ENCODE measurements at places on chromosomes 4 and X. TPM values are rescaled to one million over a fixed set of nuclear protein-coding genes. Genes with fewer than 3 reads are reported as not detected.

DNA sequence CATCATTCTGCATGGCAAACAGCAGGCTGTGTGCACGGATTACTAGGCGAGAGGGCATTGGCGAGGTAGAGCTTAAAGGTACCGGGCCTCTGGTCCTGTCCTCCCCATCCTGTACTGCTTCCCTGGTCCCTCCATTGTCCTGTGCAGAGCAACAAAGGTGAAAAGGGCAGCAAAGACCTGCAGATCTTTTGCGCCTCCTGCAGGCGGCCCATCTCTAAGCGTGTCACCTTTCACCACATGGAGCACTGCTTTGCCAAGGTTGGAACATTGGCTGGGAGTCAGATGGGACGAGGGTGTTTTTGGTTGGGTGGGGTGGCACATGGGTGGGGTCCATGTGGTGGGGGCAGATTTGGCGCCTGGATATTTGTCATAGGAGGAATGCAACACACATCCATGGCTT is 64.7 kb upstream of the UXT start:
- H3K27me3 ChIP-seq, result no peaks in the 10 kb centered on the region
- no peaks in the 10 kb centered on the region for H3K4me1 ChIP-seq
- H3K27ac ChIP-seq, result no peak overlapping the region
- H3K4me3 ChIP-seq, result no peak overlapping the region
- H3K36me3 ChIP-seq, result no peaks in the 10 kb centered on the region
- no peak for DNase-seq

Gene MFAP3L
- 0.50 TPM for total RNA-seq

Gene NAP1L2
- total RNA-seq, result 3.6 TPM

Gene BTC
- 3.1 TPM for total RNA-seq

GRCh38 chr4:38925492-38926413 is 58.1 kb downstream of the FAM114A1 start:
- no peak overlapping the region for H3K4me3 ChIP-seq
- peaks cover 16% of the 10 kb centered on the region for H3K36me3 ChIP-seq
- no peaks in the 10 kb centered on the region for H3K27me3 ChIP-seq
- no peak for DNase-seq
- no peaks in the 10 kb centered on the region for H3K4me1 ChIP-seq
- no peak overlapping the region for H3K27ac ChIP-seq

DNA sequence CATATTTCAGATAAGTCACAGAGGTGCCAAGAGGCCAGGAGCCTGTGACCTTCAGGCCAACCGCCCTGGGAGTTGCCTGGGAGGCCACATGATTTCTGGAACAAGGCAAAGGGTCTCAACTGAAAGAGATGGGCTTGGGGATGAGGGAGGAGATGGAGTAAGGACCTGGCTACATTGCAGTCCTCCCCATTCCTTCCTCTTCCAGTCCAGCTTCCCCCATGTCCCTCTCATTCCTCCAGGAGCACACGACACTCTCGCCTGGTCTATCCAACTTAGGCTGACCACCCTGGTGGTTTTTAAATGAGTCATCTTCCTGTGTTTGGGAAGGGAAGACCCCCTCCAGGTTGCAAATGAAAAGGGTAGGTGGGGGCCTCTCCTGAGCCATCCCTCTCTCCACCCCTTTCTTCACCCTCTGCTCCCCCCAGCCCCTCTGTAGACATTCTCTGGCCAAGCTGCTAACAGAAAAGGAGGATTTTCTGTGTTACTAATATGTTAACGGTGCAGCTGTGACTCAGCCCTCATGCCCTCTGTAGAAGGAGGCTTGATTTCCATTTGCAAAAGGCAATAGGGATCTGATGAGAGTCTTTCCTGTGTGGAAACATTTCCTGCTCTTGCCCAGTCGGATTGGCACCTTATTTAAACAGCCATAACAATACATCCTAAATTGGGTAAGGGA is 79.2 kb downstream of the RTL5 start:
- no peaks in the 10 kb centered on the region for H3K36me3 ChIP-seq
- peak; percentile 48 for DNase-seq
- no peak overlapping the region for H3K27ac ChIP-seq
- no peak overlapping the region for H3K4me3 ChIP-seq
- H3K27me3 ChIP-seq, result peaks cover 3% of the 10 kb centered on the region

GRCh38 chr4:148955564-148956297 is 513.5 kb upstream of the NR3C2 start:
- DNase-seq, result no peak
- H3K4me1 ChIP-seq, result no peaks in the 10 kb centered on the region
- no peak overlapping the region for H3K27ac ChIP-seq

GRCh38 chrX:130793975-130794374 is 109.0 kb downstream of the ENOX2 start:
- no peak overlapping the region for H3K4me3 ChIP-seq
- no peak overlapping the region for H3K27ac ChIP-seq
- H3K36me3 ChIP-seq, result no peaks in the 10 kb centered on the region
- no peaks in the 10 kb centered on the region for H3K27me3 ChIP-seq

GRCh38 chr4:119543779-119544178 is 84.8 kb downstream of the PDE5A start:
- H3K4me3 ChIP-seq, result no peak overlapping the region
- peaks cover 14% of the 10 kb centered on the region for H3K36me3 ChIP-seq
- no peak overlapping the region for H3K27ac ChIP-seq
- H3K4me1 ChIP-seq, result no peaks in the 10 kb centered on the region
- H3K27me3 ChIP-seq, result no peaks in the 10 kb centered on the region

DNA sequence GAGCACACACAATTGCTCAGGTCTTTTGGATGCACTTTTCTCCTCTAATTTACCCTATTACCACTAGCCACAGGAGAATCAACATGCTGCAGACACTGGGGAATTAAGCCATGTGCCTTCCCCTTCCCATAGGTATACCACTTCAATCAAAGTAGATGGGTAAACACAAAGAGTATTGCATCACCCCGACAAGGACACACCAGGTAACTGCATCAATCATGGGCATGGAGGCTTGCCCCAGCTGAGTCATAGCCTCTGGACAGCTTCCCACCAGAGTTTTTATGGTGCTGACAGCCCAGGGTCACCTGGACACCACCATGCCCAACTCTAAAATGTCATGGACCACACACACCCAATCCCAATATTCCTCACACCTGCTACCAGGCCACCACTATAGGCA is 197.2 kb upstream of the AR start:
- H3K27me3 ChIP-seq, result no peaks in the 10 kb centered on the region
- H3K4me3 ChIP-seq, result no peak overlapping the region
- H3K36me3 ChIP-seq, result no peaks in the 10 kb centered on the region
- DNase-seq, result no peak
- no peak overlapping the region for H3K27ac ChIP-seq

DNA sequence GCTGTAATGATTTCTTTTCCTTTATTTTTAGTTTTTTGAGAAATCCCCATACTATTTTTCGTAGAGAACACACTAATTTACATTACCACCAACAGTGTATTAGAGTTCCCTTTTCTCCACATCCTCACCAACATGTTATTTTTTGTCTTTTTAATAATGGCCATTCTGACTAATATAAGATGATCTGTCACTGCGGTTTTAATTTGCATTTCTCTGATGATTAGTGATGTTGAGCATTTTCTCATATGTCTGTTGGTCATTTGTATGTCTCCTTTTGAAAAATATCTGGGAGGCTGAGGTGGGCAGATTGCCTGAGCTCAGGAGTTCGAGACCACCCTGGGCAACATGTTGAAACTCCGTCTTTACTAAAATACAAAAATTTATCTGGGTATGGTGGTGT is 30.2 kb downstream of the SPINK2 start:
- no peak overlapping the region for H3K4me3 ChIP-seq
- no peaks in the 10 kb centered on the region for H3K36me3 ChIP-seq
- H3K27ac ChIP-seq, result no peak overlapping the region
- H3K4me1 ChIP-seq, result no peaks in the 10 kb centered on the region

Gene OTUD4
- total RNA-seq, result 20.0 TPM

GRCh38 chrX:32370456-32371205 is 840.7 kb downstream of the DMD start:
- H3K27ac ChIP-seq, result no peak overlapping the region
- no peak overlapping the region for H3K4me3 ChIP-seq
- DNase-seq, result no peak
- H3K27me3 ChIP-seq, result no peaks in the 10 kb centered on the region

Gene MAGEA8
- total RNA-seq, result not detected

Gene THOC2
- total RNA-seq, result 62.9 TPM

GRCh38 chrX:107755721-107756120 is 19.9 kb downstream of the TSC22D3 start:
- no peaks in the 10 kb centered on the region for H3K4me1 ChIP-seq
- no peaks in the 10 kb centered on the region for H3K36me3 ChIP-seq
- peaks cover 3% of the 10 kb centered on the region for H3K27me3 ChIP-seq
- H3K27ac ChIP-seq, result no peak overlapping the region
